ENCODE measurements at places on chromosomes 6 and 20.
A peak's percentile ranks its signal among the peaks of the same experiment; 100 is the strongest.

DNA sequence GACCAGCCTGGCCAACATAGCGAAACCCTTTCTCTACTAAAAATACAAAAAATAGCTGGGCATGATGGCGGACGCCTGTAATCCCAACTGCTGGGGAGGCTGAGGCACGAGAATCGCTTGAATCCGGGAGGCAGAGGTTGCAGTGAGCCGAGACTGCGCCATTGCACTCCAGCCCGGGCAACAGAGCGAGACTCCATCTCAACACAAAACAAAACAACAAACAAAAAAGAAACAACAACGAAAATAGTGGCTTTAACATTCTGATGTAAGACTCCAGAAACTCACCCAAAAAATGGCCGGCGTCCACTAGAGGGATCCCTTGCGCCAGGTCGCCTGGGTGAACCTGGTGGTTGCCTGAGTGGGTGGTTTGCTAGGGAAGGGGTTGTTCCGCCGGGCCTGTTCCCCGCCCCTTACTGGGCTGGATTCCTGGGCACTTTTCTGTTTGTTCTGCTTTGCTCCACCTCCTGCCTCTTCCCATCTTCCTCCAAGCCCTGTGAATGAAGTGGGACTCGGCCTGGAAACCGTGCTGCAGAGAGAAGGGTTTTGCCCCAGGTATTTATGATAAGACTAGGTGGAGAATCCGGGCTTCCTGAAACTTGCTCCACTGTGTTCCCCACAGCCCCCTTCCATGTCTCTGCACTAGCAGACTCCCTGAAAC lies 1.5 kb downstream of the PABPC1L start:
- DNase-seq: no peak

DNA sequence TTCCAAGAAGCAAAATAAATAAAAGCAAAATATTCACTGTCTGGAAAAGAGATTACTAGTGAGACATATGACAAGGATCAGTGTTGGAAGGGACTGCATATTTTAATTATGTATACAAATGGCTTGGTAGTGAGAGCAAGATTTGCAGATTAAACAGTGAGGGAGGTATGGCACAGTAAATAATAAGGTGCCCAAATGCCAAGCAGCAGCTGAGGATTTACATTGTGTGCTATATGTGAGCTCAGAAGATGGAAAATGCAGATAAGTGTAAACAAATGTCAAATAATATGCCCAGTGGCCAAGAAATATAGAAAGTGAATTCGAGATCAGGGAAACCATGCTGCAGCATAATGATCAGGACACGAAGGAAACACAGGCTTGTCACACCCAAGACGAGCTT lies 173.8 kb upstream of the NRSN1 start:
- no peak for DNase-seq

DNA sequence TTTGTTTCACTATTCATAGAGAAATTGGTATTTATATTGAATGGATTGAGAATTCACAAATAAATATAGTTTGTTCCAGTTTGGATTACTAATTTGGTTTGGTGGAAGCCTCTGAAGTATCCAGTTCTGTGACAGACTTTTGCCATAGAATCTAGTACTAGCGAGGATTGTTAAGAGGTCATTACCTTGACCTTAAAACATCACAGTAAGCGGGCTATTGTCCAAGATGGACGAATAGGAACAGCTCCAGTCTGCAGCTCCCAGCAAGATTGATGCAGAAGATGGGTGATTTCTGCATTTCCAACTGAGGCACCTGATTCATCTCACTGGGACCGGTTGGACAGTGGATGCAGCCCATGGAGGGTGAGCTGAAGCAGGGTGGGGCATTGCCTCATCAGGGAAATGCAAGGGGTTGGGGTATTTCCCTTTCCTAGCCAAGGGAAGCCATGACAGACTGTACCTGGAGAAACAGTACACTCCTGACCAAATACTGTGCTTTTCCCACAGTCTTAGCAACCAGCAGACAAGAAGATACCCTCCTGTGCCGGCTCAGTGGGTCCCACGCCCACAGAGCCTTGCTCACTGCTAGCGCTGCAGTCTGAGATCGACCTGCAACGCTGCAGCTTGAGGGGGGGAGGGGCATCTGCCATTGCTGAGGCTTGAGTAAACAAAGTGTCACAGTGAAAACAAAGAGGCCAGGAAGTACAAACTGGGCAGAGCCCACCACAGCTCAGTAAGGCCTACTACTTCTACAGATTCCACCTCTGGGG lies 66.4 kb upstream of the NEDD9 start:
- DNase-seq: no peak

- DNase-seq: no peak
These were observed 32.4 kb upstream of the SMOC2 start for GRCh38 chr6:168408504-168409136.

DNA sequence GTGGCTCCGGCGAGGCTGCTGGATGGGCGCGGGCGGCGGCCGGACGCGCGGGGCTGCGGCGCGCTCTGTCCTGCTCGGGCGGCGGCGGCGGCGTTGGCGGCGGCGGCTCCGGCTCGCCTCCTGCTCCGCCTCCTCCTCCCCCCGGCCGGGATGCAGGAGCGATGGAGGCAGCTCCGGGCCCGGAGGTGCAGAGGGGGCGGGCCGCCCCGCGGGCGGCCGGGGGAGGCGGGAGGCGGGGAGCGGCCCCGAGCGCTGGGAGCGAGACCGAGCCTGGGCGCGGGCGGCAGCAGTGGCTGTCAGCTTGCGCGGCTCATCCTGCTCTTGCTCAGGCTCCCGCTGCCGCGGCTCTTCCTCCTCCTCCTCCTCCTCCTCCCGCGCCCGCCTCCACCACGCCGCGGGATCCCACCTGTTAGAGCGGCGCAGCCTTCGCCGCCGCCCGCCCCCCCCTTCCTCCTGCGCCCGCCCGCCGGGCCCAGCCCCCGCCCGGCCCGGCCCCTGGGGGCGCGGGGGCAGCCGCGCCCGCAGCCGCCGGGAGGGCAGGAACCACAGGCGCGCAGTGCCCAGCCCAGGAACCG lies at the start of gene NOL4L:
Gene NOL4L, minus strand, starts transcription at position 323 of the 575 bp plus-strand sequence. CDS start 443 bp downstream, outside the sequence.
- DNase-seq: no peak

GRCh38 chr6:164013480-164014208 lies 599.1 kb downstream of the QKI start:
- DNase-seq: no peak

GRCh38 chr6:137095651-137096238 lies 51.0 kb upstream of the IL20RA start:
- DNase-seq: no peak

GRCh38 chr6:158194487-158195280 lies 26.5 kb downstream of the GTF2H5 start:
- DNase-seq: no peak

DNA sequence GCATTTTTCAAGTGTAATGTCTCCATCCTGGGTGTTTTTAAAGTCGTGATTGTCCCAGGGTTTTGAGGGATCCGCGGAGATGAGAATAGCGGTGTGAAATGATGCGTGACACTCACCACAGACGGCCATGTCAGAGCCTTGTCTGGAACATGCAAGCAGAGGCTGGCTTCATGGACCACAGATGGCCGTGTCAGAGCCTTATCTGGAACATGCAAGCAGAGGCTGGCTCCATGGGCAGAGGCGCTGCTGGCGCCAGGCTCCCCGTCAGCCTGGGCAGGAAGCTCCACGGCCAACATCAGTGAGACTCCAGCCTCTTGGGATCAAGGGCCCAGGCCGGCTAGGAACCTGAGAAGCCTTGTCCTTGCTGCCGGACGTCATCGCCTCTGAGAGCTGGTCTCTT lies 7.7 kb upstream of the MRGBP start:
- no peak for DNase-seq

DNA sequence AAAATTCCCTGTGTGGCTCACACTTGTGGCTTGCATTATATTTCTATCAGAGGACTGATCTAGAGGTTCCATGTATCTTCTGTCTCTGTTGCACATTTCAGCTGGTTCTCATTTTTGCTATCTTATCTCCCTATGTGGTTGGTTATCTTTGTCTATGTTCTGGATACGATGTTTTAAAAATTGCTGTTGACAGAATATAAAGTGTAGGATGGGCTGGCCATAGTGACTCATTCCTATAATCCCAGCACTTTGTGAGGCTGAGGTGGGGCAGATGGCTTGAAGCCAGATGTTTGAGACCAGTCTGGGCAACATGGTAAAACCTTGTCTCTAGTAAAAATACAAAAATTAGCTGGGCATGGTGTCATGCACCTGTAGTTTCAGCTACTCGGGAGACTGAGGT lies 9.9 kb upstream of the ULBP3 start:
- DNase-seq: no peak

DNA sequence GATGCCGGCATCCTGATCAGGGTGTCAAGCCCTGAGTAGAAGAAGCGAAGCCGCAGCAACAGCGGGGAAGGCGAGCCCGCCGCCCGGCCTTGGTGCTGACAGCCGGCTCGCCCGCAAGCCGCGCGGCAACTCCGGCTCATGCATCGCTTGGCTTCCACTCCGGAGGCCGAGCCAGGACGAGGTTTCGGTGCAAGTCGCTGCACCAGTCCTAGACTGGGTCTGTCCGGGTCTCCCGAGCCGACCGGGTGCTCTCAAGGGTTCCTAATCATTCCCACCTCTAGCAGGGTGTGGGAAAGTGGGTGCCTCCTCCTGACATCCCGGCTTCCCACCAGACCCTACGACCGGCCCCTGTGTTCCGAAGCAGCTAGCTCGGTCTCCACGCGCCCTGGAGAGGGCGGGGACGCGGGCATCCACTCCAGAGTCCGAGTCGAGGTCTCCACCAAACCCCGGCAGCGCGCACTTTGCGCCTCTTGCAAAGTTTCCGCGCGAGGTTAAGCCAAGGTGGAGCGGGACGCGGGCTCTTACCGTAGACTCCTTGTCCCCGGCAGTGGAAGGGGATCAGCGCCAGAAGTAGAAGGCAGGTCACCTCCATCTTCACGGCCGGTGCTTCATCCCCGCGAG lies 1.4 kb downstream of the MDGA1 start:
- DNase-seq: peak; percentile 31

DNA sequence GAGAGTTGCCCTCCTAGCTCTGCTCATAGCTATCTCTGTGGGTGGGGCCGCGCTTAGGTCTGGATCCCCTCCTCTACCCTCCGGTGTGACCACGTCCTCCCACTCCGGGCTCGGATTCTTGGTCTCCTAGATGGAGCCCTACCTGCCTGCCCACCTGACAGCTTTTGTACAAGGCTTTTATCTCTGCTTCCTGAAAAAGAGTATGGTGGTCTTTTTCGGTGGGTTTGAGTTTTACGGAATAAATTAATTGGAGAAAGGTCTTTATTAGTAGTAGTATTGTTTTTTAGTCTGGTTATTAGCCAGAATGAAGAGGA lies 773 bp downstream of the SMAP1 start:
- no peak for DNase-seq

- no peak for DNase-seq
These were observed 524.0 kb downstream of the CD83 start for GRCh38 chr6:14641423-14642135.

GRCh38 chr6:155024391-155025027 lies 29.4 kb downstream of the TIAM2 start:
- DNase-seq: no peak

- DNase-seq: peak; percentile 7
These were observed 37.7 kb upstream of the SYNCRIP start for GRCh38 chr6:85680388-85680787.

DNA sequence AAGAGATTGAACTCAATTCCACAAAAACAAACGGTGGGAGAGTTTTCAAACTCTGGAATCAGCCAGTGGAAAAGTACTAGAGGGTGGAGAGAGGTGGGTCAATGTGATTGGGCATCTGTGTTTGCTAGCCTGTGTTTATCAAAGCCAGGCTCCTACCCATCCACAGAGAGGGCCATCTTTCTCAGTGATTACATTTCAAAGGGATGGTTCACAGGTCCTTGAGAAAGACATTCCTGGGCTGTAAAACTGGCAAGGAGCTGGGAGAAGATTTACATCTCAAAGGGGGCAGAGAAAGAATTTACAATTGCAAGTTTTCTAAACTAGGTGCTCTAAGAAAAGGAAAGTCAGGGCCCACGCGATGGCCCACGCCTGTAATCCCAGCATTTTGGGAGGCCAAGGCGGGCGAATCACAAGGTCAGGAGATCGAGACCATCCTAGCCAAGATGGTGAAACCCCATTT lies 146.8 kb upstream of the UST start:
- no peak for DNase-seq

DNA sequence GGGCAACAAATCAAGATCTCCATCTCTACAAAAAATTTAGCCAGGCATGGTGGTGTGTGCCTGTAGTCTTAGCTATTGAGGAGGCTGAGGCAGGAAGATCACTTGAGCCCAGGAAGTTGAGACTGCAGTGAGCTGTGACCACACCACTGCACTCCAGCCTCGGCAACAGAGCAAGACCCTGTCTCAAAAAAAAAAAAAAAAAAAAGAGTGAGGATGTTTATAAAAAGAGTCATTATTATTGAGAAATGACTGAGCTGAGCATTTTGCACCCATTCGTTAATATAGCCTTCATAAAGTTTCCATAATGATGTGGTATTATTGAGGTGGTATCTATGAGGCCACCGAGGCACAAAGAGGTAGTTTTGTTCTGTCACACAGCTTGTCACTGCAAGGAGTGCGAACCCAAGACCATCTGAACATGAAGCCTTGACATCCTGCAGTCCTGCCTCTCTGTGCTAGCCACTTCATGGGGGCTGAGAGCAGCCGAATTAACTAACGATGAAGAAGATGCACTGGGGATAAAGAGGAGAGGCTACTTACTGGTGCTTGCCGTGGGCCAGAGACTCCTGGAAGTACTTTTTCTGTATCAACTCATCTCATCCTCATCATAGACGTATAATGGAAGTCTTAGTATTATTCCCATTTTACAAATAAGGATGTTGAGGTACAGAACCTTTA lies 175.5 kb downstream of the BCAS1 start:
- no peak for DNase-seq

GRCh38 chr6:42864602-42865001 lies 14.8 kb upstream of the RPL7L1 start:
- DNase-seq: no peak

DNA sequence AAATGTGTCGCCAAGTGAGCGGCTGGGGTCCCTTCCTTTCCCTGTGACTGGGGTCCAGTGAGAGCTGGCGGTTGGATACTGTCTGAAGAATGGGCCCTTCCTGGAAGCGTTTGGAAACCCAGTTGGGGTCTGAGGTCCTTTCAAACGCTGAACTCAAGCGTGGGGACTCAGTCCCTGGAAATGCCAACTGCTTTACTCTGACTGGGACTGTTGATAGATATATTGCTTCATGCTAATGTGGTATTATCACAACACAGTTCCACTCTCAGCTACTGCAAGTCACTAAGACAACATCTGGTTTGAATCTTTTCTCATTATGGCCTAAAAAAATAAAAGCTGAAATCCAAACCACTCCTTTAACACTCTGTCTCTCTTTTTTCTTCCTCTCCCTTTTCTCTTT lies 23.7 kb upstream of the PSMF1 start:
- DNase-seq: no peak

GRCh38 chr6:36963451-36964290 lies 9.1 kb downstream of the PI16 start:
- no peak for DNase-seq

DNA sequence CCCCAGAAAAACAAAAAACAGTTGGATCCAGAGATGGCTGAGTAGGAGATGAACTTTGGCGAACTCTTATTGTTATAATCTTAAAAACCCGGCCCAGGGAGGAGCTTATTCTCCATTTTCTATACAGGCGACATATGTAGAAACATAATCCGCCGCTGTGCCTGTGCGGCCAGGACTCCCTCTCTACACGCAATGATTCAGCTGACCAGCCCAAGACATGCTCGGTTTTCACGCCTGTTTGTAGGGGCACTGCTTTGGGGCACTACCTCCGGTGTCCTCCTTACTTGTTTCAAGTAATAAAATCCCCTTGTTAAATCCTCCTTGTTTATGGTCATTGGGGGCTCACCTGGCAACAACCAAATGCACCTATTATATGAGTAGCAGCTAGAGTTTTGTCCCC lies 89.9 kb downstream of the SEL1L2 start:
- DNase-seq: no peak
